Stimulated activated CD4-positive, alpha-beta T cell treated with anti-CD3 and anti-CD28 coated beads, TNF-alpha, amount 100 ng/mL, for 4 hours (primary cell): ENCODE measurements at places on chromosomes 7 and 10.

DNA sequence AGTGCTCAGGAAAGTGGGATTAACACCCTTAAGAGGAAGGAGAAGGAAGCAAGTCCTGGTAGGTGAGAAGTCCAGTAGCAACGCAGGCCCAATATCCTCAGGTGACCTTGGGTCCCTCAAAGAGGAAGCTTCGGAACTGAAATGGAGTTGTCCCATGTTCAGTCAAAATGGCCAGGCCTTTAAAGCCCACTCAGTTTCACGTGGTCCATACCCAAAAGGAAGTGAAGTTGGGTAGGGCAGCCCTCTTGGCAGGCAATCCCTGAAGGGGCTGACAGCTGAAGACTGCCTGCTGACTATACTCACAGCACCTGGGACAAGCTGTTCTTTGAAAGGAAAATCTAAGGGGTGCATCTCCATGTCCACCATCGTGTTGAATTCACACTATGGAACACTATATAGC lies 3.0 kb downstream of the GSAP start:
- no peak for DNase-seq

DNA sequence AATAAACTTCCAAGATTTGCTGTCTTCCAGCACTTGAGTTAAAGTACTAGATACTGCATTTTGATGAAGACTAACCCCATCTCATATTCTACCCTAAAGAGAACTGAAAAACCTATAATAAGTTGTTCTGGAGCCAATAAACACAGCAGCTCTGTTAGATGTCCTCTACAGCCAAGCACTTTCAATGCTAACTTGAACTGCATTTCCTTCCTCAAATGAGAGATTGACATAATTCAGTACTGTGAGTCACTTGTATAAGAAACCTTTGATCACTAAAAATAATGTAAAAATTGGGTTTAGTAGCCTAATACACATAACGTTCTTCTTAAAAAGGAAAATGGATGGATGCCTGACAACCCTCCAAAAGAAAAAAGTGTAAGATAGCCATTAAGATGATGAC lies 81.3 kb downstream of the ITGB8 start:
- DNase-seq, result no peak

DNA sequence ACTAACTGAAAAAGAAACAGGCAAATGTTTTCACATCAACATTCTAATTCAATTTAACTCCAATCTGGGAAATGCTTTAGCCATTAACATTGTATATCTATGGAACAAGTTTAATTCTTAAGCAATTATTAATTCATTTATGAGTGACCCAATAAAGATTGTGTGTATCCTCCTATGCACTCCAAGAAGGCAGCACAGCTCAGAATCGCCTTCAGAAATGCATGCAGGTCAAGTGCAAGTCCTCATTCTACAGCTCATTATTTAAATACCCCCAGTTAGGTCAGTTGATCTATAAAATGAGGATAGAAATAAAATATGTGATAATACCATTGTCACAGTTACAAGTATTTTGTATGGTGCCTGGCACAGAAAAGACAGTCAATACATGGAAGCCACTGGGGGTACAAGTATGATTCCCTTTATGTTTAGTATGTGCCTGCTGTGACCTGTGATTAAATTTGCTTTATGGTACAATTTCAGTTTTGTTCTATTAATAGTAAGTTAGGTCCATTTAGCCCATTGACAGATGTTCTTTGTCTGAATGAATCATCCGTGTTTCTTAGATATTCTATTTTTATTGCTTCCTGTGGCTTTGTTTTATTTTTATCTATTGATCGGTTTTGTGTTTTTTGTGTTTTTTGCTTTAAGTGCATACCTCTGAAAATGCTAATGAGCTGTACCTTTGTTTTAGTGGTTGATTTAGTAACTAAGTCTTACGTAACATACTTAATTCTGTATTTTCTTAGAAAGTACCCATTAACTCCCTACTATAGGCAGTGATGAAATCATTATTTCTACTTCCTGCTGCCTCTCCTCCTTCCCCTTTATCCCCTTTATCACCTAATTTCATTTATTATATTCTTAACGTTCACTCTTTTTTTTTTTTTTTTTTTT lies 42.8 kb downstream of the CPXM2 start:
- no peak for DNase-seq

- DNase-seq, result no peak
Observed at GRCh38 chr10:17871036-17871435, 61.9 kb downstream of the MRC1 start.

GRCh38 chr10:34918060-34918775 lies 103.1 kb upstream of the PARD3 start:
- no peak for DNase-seq

GRCh38 chr10:31623466-31623865 lies 304.4 kb downstream of the ZEB1 start:
- DNase-seq, result no peak

DNA sequence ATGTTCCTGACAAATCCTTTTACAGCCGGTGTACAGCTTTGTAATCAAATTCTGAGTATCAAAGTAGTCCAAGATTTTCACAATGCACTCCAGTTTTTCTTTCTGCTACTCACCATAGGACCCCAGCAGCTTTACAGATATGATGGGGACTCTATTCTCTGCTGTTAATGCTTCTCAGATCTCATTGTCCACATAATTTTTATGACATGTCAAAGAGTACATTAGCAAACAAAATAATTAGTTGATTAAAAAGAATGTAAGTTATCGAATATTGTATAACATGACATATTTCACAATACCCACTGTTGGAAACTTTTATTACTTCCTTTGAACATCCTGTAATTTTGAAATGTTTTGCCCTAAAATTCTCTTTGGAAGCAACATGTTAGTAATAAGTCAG lies 81.4 kb upstream of the KIAA1217 start:
- DNase-seq, result no peak

DNA sequence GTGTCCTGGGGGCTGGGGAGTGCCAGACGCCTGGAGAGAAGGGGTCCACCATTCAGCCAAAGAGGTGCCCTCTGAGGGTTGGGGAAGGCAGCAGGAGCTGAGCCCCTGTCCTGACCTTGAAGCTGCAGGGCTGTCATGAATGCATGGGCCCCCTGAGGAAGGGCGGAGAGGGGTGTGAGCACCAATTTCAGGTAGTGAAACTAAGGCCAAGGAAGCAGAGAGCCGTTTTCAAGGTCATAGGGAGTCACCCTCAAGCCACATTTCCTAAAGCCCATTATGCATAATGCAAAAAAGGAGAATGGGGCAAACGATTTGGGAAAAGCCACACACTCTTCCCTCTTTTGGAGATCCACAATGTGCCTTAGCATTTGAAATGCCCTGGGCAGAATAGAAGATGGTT lies 37.2 kb downstream of the FIGNL1 start:
- no peak for DNase-seq

DNA sequence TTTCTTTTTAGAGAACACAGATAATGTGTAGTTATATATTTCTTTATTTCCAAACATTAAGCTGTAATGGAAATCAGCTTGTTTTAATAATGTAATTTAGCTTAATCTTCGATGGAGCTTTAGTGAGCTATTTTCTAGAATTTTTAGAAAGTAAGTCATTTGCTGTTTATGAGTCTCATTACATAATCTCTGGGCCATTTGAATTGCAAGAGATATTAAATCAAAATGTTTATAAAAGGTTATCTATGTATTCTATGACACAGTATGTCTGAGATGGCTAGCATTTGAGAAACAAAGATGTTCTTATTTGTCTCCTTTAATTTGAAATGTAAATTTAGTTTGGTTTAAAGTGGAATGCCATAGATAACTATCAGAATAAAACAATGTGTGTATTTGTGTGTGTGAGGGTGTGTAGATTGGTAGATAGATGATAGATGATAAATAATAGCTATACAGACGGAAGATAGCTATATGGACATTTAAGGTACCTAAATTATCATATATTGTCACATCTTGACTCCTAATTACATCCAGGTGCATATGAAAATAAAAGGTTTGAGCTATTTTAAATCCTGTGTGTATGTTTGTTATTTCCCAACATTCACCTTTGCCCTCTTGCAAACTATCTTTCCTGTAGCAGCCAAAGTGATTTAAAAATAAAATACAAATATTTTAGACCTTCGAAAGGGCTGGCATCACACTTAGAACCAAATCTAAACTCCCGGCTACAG lies 478.0 kb upstream of the KLF6 start:
- no peak for DNase-seq

DNA sequence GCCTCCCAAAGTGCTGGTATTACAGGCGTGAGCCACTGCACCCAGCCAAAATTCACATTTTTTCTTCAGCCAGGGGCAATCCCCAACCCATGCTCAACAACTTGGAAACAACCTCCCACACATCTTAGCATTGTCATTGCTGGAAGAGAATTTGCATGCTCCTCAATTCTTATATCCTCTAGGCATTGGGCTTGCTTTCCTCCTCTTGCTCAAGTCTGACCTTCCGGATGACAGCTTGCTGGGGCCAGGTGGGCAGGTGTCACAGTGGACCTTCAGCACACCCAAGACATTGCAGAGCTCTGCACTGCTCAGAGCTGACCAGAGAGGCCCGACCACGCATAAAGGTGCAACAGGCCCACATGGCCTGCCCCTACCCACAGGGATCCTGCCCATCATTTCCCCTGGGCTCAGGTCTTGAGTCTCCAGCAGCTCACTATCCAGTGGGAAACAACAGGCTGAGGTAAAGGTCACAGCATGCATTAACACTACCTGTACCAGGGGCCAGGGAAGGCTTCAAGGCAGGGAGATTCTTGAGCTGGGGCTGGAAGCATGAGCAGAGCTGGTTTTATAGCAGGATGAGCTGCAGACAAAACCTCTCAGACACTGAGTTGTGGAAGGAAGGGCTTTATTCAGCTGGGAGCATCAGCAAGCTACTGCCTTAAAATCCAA lies 6.8 kb upstream of the GPR15LG start:
- no peak for DNase-seq

DNA sequence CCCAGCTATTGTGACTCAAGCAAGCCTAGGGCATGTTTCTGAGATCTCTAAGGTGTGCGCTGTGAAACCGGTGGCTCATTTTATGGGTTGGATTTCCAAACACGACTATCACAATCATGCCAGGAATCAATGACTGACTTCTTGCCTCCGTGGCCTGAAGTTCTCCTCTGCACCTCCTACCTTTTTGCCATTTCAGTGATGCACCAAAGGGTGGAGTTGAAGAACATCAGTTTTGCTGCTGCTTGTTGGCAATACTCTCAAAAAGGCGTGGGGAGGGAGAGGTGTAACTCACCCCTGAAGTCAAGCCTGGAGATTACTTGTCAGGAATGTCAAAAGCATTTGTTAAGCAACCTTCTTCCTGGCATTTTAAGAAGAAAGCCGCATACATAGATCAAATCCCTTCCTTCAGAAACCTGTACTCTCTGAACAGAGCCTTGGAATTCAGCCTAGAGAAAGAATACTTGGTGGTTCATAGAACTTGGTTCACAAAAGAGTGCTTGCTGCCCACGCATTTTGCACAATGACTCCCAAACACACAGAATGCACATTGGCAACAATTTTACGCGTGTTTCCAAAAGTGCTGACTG lies 41.0 kb downstream of the KIAA1217 start:
- DNase-seq, result no peak

GRCh38 chr7:138097064-138097741 lies 20.9 kb downstream of the AKR1D1 start:
- no peak for DNase-seq

DNA sequence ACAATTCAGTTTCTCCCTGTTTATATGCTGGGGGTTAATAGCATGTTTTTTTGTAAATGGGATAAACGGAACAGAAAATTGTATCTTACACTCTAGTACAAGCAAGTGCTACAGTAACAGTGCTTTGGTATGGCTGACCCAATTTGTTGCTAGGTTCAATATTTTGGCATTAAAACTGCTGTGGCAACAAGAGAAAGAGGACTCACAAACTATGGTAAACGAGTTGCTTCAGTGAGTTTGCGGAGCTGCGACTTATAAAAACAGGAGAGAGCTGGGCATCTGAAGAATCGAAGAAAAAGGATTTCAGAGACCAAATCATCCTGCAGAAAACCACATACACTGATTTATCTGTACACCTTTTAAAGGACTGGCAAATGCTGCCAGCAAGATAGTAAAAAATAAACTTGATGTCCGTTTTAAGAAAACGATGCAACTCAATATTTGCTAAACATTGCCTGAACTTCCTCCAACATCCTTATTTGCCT lies 2.2 kb downstream of the GLUD1 start:
- no peak for DNase-seq

GRCh38 chr7:74655768-74656440 lies 1.6 kb upstream of the GTF2I start:
- no peak for DNase-seq

- DNase-seq, result no peak
Observed at GRCh38 chr10:98713586-98713985, 266.9 kb upstream of the HPS1 start.

DNA sequence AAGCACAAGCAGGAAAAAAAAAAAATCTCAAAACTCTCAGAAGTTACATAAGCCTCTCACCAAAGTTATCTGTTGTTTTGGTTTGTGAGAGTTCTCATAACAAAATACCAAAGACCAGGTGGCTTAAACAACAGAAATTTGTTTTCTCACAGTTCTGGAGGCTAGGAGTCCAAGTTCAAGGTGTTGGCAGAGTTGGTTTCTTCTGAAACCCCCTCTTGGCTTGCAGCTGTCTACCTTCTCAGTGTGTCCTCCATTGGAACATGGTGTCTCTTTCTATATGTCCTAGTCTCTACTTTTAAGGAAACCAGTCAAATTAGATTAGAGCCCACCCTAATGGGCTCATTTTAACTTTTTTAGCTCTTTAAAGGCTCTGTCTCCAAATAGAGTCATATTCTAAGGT lies 44.9 kb downstream of the TNKS2 start:
- DNase-seq, result no peak

GRCh38 chr7:105840981-105841749 lies 35.2 kb downstream of the ATXN7L1 start:
- DNase-seq, result no peak

GRCh38 chr7:24637021-24637420 lies 63.8 kb downstream of the PALS2 start:
- no peak for DNase-seq

DNA sequence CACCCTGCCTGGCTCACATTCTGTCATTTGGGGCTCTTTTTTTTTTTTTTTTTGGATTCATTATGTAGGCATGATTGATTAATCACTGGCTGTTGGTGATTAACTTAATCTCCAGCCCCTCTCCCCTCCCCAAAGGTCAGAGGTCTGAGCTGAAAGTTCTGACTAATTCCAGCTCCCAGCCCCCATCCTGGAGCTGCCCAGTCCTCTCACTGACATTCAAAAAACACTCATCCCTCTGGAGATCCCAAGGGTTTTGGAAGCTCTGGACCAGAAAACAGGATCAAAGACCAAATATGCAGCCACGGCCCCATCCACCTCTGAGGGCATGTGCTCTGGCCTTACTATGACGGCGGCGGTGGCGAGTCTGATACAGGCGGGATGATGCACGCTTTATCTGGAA lies 53.8 kb downstream of the RBM17 start:
- no peak for DNase-seq
